ENCODE measurements at places on chromosomes 3 and 15.
A peak's percentile ranks its signal among the peaks of the same experiment; 100 is the strongest.

- DNase-seq: no peak
Observed at GRCh38 chr3:145190138-145190537, 970.8 kb downstream of the PLOD2 start.

- no peak for DNase-seq
Observed at GRCh38 chr3:150038830-150039229, 68.1 kb upstream of the PFN2 start.

GRCh38 chr3:101878589-101878988 is 29.3 kb downstream of the NFKBIZ start:
- no peak for DNase-seq

GRCh38 chr15:87142096-87142495 is 1062.4 kb downstream of the AGBL1 start:
- no peak for DNase-seq

DNA sequence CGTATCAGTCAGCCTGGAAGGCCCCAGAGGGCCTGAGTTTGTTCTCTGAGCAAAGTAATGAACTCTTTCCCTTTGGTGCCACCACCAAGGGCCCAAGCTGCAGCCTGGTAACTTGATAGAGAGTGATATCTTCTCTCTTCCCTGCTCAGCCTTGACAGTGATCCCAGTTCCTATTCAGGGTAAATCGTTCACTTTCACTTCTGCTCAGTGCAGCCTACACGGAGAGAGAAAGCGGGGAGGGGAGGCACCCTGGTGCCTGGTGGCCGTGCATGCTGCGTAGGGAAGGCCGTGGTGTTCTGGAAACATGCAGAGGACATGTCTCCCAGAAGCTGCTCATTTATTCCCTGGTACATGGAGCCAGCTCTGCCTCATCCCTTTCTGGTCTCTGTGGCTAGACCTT is 54.9 kb downstream of the KIF9 start:
- DNase-seq: no peak

GRCh38 chr15:101623367-101624304 is 28.5 kb downstream of the TM2D3 start:
- DNase-seq: no peak

DNA sequence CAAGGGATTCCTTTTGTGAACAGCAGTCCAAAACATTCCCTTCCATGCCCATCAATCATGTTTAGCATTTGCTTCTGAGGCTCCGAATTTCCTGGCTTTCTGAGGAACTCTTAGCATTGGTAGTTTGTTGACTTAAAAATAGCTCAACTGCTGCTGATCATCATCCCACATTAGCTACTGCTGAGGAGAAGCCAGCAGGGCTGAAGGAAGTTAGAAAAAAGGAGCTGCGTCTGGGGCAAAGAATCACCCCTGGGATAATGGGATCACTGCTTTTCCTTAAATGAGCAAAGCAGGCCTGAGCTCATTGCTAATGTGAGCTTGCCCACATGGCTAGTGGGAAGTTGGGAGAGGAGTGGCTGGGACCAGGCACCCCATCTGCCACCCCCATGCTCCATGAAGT is 39.8 kb downstream of the CYP19A1 start:
- DNase-seq: no peak

GRCh38 chr15:70508561-70509281 is 254.6 kb downstream of the UACA start:
- peak; percentile 58 for DNase-seq

- no peak for DNase-seq
Observed at GRCh38 chr3:150220799-150221198, 187.3 kb upstream of the TSC22D2 start.

DNA sequence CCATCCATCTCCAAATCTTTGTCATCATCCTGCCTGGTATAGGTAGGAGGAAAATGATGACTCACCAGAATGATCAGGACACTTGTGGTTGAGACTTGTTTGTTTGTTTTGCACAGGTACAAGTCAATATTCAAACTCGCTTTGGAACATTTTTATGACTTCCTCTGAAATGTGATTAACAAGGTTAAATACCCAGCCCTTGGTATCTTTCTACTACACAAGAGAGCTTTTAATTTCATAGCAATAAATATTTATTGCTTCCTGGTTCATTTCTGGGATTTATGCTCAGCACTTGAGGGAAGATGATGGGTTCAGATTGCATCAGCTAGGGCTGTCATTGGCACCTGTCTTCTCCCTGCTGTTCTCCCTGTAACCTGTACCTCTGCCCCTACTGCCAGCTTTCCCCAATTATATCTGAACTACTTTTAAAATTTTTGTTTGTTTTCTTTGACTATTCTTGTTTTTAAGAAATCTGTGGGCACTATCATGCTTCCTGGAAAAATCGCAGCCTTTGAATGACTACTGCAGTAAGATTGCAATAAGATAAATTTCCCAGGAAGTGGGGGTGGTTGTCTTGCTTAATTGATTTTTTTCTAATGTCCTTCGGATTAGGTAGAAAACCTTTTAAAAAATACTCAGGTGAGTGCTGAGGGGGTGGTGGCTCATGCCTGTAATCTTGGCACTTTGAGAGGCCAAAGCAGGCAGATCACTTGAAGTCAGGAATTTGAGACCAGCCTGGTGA is 24.3 kb upstream of the GCNT3 start:
- no peak for DNase-seq

- no peak for DNase-seq
Observed at GRCh38 chr3:150936693-150937092, 31.5 kb upstream of the MINDY4B start.

GRCh38 chr3:73808862-73809509 is 184.2 kb upstream of the PDZRN3 start:
- DNase-seq: no peak

GRCh38 chr3:182686033-182686886 is 107.0 kb upstream of the ATP11B start:
- no peak for DNase-seq

All from AG09319 (cell line).